ENCODE measurements at places on chromosomes 12 and 14.
A peak's percentile ranks its signal among the peaks of the same experiment; 100 is the strongest.

DNA sequence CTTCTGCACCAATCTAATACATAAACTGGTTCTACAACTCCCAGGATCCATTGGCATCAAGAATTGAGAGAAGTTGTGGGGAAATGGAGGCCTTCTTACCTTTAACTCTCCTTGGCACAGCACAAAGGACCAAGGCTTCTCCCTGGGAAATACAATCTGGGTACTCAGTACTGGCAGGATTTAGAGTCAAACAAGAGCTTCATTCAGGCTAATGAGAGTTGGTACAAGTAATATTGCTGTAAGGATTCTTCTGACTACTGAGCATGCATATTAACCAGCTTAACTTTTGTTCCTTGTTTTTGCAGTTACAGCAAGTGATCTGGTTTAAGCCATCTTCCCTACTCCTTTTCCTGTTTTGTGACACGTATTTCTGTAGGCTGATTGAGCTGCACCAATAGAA lies 76.2 kb upstream of the FERMT2 start:
- no peak for DNase-seq

- no peak for DNase-seq
Measured at GRCh38 chr12:26938701-26939062, 412 bp downstream of the FGFR1OP2 start.

- peak; percentile 70 for DNase-seq
Measured at GRCh38 chr12:18250313-18250916, 10.9 kb upstream of the PIK3C2G start.

DNA sequence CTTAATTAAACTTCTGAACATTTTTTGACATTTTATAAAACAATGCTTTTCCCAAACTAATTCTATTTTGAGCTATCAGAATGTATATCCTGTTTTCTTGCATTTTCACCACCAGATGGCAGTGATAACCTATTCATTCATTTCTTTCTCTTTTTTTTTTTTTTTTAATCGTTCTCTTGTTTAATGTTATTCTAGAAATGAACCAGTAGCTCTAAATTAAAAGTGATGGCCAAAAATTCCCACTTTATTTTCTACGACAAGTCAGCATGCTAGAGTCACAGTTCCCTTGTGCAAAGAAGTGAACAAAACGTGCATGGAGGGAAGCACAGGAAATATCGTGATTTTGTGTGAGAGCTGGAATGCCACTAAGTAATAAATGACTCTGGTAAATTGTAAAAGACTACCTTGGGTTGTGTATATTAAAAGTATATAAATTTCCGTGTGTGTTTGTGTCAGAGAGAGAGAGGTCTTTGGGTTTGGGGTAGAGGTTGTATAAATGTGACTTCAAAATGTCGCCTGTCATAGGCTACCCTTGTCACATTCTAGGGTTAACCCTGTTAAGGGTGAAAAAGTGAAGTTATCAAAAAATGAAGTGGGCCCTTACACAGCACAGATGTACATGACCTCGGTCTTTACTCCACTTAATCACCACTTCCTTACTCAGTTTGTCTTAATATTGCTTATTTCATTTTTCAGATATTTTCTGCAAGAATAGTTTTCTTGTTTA lies 40.4 kb upstream of the LDHB start:
- DNase-seq, result peak; percentile 44

DNA sequence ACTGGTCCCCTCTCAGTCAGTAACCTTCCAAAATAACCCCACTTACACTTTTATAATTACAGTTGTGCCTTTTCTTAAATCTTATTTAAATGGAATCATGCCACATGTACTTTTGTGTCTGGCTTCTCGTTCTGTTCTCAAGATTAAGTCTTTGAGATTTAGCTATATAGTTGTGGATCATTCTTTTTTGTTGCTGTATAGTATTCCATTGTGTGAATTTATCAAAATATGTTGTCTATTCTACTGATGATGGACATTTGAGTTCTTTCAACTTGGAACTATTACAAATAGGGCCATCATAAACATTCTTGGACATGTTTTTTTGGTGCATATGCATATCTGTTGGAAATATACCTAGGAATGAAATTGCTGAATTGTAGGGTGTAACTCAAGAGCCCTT lies 9.0 kb downstream of the OAS3 start:
- DNase-seq, result no peak

GRCh38 chr12:82605115-82605514 lies 81.6 kb upstream of the TMTC2 start:
- no peak for DNase-seq

Measured in fibroblast of skin of right biceps (primary cell).